ENCODE measurements at places on chromosomes 2 and 18.

- H3K27me3 ChIP-seq, result no peaks in the 10 kb centered on the region
- H3K4me3 ChIP-seq, result no peak overlapping the region
- H3K36me3 ChIP-seq, result peaks cover 2% of the 10 kb centered on the region
Observed at GRCh38 chr2:75563591-75563990, 2.9 kb upstream of the EVA1A start.

DNA sequence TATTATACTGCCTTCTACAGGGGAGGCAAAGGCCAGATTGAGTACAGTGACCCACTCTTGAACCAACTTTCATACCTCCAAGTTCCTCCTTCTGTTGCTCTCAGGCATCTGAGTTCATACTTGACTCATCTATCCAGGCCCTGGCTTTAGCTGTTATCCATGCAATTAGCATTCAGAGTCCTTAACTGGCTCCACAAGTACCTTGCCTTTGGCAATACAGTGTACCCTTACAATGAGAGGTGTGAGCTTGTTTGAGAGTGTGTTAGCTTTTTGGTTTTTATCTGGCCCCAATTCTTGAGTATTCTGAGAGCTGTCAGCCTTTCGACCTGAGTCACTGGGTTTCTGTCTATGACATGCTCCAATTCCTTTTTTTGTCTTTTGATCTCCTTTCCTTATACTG lies 60.2 kb downstream of the EHD3 start:
- no peaks in the 10 kb centered on the region for H3K27me3 ChIP-seq
- no peak overlapping the region for H3K27ac ChIP-seq
- H3K4me1 ChIP-seq, result no peaks in the 10 kb centered on the region
- no peaks in the 10 kb centered on the region for H3K36me3 ChIP-seq
- no peak overlapping the region for H3K4me3 ChIP-seq

DNA sequence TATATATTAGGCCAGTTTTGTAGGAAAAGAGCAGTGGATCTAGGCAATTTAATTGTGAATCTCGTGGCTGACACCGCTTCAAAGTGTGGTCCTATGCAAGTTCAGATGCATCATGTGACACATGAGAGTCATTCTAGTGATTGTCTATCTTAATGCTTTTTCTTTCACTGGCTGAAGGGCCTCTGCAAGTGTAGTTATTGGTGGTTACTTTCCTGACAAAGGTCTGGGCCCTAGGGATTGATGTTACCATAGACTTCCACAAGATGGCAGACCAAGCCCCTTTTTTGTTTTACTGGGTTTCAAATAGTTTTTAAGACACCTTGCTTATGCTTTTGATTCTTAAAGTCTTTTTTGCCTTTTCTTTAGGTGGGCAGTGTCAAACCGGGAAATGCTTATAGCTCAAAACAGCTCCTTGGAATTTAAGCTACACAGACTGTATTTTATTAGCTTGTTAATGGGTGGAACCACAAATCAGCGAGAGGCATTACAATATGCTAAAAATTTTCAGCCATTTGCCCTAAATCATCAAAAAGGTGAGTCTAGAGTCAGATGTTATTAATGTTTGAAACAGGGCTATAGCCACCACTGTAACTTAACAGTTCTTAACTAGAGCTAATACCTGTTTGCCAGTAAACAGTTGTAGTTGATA lies 25.9 kb downstream of the CD8A start:
- H3K27ac ChIP-seq, result no peak overlapping the region
- H3K4me1 ChIP-seq, result no peaks in the 10 kb centered on the region
- no peak overlapping the region for H3K4me3 ChIP-seq
- H3K36me3 ChIP-seq, result peaks cover 12% of the 10 kb centered on the region

DNA sequence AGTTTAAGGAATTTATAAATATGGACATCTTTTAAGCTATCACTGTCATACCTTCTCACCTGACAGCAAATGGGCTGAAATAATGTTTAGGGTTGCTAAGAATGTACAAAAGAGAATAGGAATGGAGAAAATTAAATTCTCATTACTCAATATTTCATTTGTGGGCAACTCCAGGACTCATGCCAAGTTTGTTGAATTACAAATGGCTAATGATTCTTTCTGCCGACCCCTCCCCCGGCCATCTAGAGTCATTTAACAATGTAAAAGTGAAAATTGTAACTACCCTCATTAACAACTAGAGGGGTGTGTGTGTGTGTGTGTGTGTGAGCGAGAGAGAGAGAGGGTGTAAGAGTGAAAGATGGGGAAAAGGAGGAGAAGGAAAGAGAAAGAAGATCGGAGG lies 708.5 kb upstream of the FAM98A start:
- no peaks in the 10 kb centered on the region for H3K27me3 ChIP-seq
- no peak overlapping the region for H3K4me3 ChIP-seq
- H3K4me1 ChIP-seq, result no peaks in the 10 kb centered on the region
- H3K36me3 ChIP-seq, result no peaks in the 10 kb centered on the region

DNA sequence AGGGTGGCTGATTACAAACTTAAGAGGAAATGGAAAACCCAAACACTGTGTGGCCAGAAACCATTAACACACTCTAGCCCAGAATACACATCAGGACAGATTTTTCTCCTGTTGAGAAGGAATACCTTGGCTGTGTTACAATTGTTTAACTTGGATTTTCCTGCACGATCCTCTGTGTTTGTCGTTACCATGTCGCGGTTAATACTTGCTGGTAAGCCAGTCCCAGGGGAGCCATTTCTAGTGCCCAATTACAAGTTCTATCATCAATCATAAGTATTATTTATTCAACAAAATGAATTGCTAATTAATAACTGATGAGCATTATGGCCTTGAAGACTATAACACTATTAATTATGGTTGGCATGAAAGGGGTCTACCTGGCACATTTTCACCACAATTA lies 146.8 kb downstream of the LNPK start:
- no peak overlapping the region for H3K27ac ChIP-seq
- H3K27me3 ChIP-seq, result no peaks in the 10 kb centered on the region
- H3K4me1 ChIP-seq, result no peaks in the 10 kb centered on the region
- no peaks in the 10 kb centered on the region for H3K36me3 ChIP-seq

- H3K27ac ChIP-seq, result no peak overlapping the region
- H3K36me3 ChIP-seq, result no peaks in the 10 kb centered on the region
- H3K4me1 ChIP-seq, result peaks cover 4% of the 10 kb centered on the region
- no peak for DNase-seq
Observed at GRCh38 chr2:112959109-112959812, 18.5 kb upstream of the IL36G start.

Data from osteoblast (primary cell).